ENCODE measurements at places on chromosomes 1 and 21.
A peak's percentile ranks its signal among the peaks of the same experiment; 100 is the strongest.

- DNase-seq, result peak; percentile 8
Observed at GRCh38 chr1:210143465-210144062, 89.0 kb upstream of the SERTAD4 start.

DNA sequence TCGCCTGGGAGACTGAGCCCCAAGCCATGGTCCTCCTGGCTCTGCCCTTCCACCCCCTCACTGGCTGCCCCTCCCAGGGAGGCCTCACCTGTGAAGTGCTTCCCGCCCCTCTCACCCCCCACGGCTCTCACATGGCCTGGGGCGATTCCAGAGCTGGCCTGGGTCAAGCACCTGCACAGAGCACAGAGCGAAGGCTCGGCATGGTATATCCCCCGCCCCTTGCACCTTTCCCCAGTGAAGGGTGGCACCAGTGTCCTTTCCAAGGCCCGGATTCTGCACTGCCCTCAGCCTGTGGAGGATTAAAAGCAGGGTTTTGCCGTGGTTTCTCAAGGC, 1.1 kb upstream of the AJAP1 start:
- DNase-seq, result no peak

GRCh38 chr21:32728456-32728839, 635 bp upstream of the SYNJ1 start:
- no peak for DNase-seq

DNA sequence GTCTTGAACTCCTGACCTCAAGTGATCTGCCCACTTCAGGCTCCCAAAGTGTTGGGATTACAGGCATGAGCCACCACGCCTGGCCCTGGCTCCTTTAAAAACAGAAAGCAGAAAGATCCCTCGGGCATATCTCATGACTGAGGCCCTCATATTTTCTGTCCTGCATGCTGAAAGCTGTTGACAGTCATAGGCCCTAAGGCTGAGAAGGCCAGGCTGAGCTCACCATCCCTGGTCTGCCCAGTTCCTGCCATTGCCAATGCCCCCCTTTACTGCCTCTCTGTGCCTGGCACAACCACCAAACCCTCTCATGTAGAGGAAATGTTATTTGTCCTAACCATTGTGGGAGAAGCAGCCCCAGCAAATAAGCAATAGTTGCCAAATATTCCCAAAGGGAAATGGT, 12.7 kb downstream of the CD34 start:
- DNase-seq, result no peak

DNA sequence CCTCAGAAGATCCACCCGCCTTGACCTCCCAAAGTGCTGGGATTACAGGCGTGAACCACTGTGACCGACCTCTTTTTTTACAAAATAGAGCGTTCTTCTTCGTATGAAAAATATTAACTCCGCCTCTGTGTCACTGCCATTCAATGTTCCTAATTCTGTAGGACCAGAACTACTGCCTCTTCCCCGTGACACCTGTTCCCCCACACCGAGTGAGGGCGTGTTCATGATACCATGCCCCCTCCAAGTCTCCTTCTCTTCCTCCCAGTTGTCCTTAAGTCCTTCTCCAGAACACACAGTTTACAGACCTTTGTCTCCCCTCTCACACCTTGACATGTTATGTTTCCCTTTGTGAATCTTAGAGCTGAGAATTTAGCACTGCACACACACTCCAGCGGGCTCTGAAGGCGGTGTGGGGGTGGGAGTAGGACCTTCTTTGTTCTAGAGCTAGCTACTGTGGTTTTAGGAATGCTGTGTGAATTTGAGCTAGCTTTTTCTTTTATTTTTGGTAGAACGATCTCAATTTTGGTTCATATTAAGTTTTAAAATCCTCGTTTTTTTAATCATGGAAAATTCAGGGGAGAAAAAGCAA, 82.4 kb upstream of the LPGAT1 start:
- DNase-seq, result no peak
